Esophagus muscularis mucosa (tissue), 4 donors: ENCODE measurements at places on chromosomes 3 and 15. TPM values are rescaled to one million over a fixed set of nuclear protein-coding genes. Genes with fewer than 3 reads are reported as not detected.
A peak's percentile ranks its signal among the peaks of the same experiment; 100 is the strongest.

The MUC13 gene
- not detected for total RNA-seq

The UROC1 gene
- not detected for total RNA-seq

The TASOR gene
- 59.8 TPM for total RNA-seq

DNA sequence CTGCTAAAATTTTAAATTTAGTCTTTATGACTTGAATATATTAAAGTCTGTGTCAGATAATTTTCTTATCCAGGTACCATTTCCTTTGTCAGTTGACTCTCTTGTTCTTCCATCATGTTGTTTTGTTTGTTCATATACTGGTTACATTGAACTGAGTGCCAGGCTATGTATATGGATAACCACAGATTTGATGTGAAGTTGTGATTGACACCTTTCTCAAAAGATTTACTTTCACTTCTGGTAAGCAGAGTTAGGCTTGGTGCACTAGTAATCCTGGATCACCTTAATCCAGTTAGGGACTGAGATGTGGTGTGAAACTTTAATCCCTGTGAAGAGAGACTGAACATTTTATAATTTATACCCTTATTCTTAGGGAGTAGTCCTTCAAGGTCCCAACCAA, 99.4 kb downstream of the ADAM10 start:
- H3K4me3 ChIP-seq = no peak overlapping the region
- no peak overlapping the region for H3K27ac ChIP-seq
- no peak for DNase-seq
- H3K36me3 ChIP-seq = peaks cover 2% of the 10 kb centered on the region
- no peaks in the 10 kb centered on the region for H3K4me1 ChIP-seq

GRCh38 chr3:171807806-171808205, 2.5 kb downstream of the PLD1 start:
- H3K36me3 ChIP-seq = no peaks in the 10 kb centered on the region
- H3K27ac ChIP-seq = peak overlapping the region; percentile 88
- H3K4me1 ChIP-seq = peaks cover 44% of the 10 kb centered on the region
- no peak for DNase-seq

DNA sequence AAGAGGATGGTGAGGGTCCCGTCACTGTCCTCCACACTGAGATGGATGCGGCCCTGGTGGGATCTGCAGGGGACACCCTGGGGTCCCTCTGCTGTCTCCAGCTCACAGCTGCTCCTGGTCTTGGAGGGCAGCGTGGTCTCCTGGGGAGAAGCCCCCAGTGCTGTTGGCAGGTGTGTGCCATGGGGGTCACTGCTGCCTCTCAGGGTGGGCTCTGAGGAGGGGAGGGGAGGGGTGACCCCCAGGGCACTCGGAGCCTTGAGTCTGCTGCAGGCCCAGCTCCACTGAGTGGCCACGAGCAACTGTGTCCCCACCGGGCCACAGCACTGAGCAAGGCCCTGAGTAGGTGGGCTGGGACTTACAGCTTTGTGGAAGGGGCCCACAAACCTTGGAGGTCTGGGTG, 34.7 kb downstream of the KLHL25 start:
- no peaks in the 10 kb centered on the region for H3K36me3 ChIP-seq
- no peak for DNase-seq
- no peak overlapping the region for H3K4me3 ChIP-seq
- no peak overlapping the region for H3K27ac ChIP-seq

- H3K36me3 ChIP-seq = no peaks in the 10 kb centered on the region
- H3K27me3 ChIP-seq = no peaks in the 10 kb centered on the region
- H3K4me3 ChIP-seq = no peak overlapping the region
- no peaks in the 10 kb centered on the region for H3K4me1 ChIP-seq
- no peak for DNase-seq
Measured at GRCh38 chr15:27250223-27250622, 279.2 kb downstream of the GABRG3 start.

- no peaks in the 10 kb centered on the region for H3K27me3 ChIP-seq
- H3K4me3 ChIP-seq = no peak overlapping the region
- peak overlapping the region; percentile 75 for H3K27ac ChIP-seq
- H3K36me3 ChIP-seq = peaks cover 23% of the 10 kb centered on the region
- H3K4me1 ChIP-seq = peaks cover 55% of the 10 kb centered on the region
- DNase-seq = no peak
Measured at GRCh38 chr3:124771083-124771445, 40.8 kb downstream of the UMPS start.

DNA sequence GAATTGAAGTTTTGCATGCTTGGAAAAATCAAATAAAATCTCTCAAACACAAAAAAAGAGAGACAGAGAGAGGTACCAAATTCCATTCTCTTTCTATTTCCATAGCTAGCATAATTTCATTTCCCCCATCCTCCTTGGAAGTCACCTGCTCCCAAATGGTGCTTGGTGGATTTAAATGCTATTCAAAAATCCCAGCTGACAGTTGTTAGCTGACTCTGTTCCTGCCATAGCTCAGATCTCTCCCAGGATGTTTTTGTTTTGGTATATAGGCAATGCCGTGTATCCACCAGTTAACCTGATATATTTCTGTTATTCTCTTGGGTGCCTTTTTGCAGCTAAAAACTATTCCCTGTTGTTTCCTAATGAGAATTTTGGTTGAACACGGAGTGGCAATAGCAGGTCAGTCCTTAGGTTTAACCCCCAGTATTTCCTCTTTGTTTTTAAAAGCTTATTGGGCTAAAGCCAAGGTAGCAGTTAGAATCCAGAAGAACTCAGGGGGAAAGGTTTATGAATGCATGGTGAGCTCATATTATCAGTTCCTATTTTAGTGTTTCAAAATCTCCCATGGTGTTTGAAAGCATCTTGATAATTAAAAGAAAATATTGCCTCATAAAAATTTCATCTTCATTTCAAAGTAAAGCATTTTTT, 240.0 kb upstream of the GBE1 start:
- H3K27me3 ChIP-seq = no peaks in the 10 kb centered on the region
- no peak for DNase-seq
- no peak overlapping the region for H3K27ac ChIP-seq
- no peak overlapping the region for H3K4me3 ChIP-seq

GRCh38 chr3:184648636-184649035, 63.2 kb downstream of the MAGEF1 start:
- no peaks in the 10 kb centered on the region for H3K4me1 ChIP-seq
- H3K36me3 ChIP-seq = no peaks in the 10 kb centered on the region
- no peak overlapping the region for H3K27ac ChIP-seq
- H3K4me3 ChIP-seq = no peak overlapping the region
- no peaks in the 10 kb centered on the region for H3K27me3 ChIP-seq
- no peak for DNase-seq

DNA sequence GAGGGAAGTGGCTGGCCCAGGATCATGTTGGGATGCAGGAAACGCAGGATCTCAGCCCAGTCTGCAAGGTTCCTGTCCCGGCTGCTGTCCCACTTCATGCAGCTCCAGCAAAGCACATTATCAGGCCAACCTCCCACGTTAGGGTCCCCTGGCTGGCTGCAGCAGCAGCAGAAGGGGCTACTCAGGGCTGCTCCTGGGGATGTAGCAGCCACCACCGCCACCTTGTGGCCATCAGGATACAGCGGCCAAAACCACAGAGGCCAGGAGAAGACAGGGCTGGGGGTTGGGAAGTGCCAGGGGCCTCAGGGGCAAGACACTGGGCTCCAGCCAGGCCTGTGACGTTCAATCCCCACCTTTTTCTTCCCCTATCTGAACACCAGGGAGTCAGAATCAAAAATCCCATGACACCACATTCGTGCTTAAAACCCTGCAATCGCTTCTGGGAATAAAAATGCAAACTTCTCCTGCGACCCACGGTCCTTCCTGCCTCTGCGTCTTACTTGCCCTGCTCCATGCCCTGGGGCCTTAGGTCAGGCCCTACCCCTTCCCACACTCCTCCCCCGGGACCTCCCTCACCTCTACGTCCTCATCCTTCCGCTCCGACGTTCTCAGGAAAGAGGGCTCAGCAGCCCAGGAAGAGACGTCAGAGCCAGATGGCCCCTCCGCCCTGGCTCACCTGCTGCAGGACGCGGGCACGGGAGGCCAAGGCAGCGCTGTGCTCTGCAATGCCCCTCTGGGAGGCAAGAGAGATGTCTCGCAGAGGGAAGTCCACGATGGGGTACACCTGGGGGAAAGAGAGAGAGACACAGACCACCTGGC, 21.5 kb downstream of the SSUH2 start:
- H3K4me3 ChIP-seq = peak overlapping the region; percentile 2
- no peak for DNase-seq
- H3K4me1 ChIP-seq = peaks cover 11% of the 10 kb centered on the region
- H3K27me3 ChIP-seq = peaks cover 6% of the 10 kb centered on the region
- H3K27ac ChIP-seq = no peak overlapping the region
- no peaks in the 10 kb centered on the region for H3K36me3 ChIP-seq

DNA sequence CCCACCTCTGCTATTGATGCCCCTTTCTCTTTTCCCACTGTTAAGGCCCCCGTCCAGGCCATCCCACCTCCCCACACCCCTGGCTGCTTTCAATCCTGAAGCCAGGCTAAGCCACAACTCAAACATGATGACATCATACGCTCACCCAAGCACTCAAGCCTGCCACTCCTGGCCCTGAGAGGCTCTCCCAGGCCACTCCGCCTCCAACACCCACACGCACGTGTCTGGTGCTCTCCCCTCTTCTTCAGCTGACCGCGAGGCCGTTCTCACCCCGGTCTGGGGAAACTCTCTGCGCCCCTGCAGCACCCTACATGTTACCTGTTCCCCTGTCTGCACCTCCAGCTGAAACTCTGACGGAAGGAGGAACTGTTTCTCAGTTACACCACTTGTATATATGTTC, 6.2 kb downstream of the ZXDC start:
- DNase-seq = no peak
- H3K36me3 ChIP-seq = peaks cover 66% of the 10 kb centered on the region
- H3K27ac ChIP-seq = no peak overlapping the region
- H3K27me3 ChIP-seq = no peaks in the 10 kb centered on the region
